ENCODE measurements at places on chromosomes 12 and 14.
A peak's percentile ranks its signal among the peaks of the same experiment; 100 is the strongest.

DNA sequence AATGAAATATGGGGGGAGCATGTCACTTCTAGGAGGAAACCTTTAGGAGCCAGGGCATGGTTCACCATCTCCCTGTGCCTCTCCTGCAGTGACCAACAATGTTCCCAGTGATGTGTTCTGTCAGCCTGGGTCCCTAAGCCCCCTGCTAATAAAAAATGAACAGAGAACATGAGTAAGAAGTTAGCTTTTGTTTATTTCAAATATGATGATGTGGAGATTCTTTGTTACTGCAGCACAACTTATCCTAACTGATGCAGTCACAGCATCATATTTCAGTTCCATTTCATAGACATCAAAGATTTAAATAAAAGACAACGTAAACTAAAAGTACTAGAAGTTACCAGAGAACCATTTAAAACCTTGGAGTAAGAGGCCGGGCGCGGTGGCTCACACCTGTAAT, 43.9 kb downstream of the SERPINA3 start:
- no peak for DNase-seq

DNA sequence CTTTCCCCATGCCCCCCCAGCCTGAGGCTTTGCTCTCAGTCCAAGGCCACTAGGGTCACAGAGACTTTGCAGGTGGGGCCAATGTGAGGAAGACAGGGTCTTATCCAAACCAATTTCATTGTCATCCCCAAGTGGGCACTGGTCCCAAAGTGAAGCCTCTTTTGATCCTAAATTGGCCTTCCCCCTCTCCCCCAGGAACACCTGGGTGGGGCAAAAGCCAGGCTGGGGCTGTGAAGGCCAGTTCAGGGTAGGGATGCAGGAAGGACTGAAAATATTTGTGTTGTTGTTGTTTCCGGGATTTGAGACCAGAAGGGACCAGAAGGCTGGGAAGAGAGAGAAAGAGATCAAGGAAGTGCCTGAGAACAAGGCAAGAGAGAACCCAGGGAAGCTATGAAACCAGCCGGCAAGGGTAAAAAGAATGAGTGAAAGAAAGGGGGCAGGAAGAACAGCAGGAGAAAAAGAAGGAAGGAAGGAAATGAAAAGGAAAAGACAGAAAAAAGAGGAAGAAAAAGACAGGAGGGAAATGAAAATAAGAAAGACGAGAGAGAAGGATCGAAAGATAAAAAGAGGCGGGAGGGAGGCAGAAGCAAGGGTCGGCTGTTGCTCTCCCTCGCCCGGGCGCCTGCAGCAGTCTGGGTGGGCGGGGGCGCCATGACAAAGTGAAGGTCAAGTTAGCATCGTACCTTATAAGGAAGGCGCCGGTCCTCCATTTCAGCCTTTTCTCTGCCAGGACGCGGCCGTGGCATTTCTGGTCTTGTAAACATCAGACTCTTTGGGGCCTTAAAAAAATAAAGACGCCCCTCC, 7.4 kb upstream of the HOXC11 start:
- DNase-seq, result no peak

DNA sequence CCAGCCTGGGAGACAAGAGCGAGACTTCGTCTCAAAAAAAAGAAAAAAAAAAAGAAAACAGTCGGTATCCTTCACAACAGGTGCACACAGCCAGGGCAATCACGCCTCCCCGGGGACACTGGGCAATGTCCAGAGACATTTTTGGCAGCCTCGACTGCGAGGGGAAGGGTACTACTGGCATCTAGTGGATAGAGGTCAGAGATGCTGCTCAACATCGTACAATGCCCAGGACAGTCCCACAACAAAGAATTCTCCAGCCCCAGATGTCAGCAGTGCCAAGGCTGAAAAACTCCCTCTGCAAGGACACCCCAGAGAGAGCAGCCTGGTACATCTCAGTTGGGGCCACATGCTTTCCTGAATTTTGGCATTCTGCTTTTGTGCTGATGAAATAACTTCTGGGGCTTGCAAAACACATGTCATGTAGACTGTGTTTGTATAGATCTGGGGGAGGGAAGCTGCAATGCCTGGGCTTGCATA, 21.5 kb downstream of the ALDH2 start:
- DNase-seq, result no peak

DNA sequence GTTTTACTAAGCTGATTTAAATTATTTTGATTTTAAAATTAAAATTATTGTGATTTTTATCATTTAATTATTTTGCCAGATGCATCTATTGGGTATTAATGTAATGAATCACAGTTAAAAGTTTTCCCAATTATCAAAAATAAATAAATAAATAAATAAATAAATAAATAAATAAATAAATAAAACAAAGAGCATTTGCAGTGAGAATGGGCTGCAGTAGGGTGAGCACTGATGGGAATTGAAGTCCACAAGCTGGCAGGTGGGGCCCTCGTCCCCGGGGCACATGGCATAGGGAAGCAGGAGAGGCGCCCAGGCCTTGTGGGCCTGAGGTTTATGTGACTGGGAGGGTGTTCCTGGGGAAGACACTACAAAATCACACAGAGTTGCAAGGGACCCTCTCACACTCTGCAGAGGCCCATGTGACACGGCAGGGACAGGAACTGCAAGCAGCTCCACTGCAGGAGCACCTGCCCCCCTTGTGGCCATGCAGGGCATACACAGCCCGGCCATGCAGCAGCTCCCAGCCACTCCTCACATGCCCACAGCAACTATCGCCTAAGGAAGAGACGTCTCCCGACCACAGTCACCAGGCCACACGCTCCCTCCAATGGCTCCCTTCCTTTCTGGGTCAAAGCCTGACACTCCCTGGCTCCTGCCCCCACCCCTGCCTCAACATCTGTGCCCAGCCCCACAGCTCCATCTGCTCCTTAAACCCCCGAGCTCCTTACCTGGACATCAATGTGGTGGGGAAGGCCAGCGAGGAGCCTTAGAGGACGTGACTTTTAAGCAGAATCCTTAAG, 256.3 kb upstream of the SFSWAP start:
- DNase-seq, result peak; percentile 69

DNA sequence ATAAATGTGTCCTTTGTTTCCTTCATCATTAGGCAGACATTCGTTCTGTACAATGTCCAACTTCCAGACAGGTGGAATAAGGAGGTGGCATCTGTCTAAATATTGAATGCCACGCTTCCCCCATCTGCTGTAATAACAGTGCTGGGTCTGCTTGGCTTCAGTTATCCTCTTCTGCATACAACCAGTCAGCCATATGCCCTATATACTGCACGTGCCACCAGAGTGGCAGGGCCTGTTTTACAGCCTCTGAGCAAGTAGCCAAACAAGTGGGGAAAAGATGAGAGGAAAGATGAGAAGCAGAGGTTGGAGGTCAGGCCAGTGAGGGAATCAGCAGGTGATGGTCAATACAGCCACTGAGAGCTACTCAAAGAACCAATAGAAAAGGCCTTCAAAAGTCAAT, 55.4 kb downstream of the OTX2 start:
- DNase-seq, result no peak

GRCh38 chr12:56590237-56590830, 39.8 kb downstream of the BAZ2A start:
- peak; percentile 51 for DNase-seq

- peak; percentile 59 for DNase-seq
These were observed 163.3 kb downstream of the ETV6 start for GRCh38 chr12:11812586-11813437.

DNA sequence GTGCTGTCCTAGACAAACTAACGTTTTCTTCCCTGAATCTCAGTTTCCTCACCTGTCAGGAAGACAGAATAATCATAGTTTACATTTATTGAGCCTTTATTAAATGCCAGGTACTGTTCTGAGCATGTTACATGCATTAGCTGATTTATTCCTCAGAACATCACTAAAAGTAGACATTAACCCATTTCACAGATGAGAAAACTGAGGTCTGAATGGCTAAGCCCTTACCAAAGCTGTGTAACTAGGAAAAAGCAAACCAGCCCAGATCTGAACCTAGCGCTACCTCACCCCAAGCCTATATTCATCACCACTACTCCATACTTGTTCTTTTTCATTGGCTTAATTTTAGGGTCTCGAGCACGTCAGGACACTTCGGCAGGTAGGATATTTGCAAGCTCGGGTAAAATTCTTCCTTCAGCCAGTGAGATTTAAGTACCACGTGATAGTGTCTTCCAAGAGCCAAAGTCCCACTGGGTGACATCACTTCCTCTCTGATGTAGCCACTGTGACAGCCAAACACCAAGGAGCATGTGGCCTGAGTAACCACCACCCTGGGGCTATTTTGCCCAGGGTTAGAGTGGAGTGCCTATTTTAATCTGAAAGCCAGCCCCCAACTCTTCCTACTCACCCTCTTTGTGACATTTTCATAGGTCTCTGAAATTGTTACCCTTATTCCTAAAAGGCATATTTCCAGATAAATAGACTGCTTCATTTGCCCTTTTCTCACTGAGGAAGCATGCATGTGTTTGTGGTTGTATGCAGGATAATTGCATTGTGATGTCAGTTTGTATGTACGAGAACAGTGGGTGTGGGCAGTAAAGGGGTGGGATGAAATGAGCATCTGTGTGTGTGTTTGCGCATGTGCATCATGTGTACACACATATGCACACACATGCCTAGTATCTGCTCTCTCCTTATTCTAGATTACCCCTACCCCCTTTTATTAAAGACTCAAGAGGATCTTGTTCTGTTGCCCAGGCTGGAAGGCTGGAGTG, 62.2 kb upstream of the WSCD2 start:
- no peak for DNase-seq

- no peak for DNase-seq
These were observed 473.1 kb downstream of the EGLN3 start for GRCh38 chr14:33477797-33478196.

DNA sequence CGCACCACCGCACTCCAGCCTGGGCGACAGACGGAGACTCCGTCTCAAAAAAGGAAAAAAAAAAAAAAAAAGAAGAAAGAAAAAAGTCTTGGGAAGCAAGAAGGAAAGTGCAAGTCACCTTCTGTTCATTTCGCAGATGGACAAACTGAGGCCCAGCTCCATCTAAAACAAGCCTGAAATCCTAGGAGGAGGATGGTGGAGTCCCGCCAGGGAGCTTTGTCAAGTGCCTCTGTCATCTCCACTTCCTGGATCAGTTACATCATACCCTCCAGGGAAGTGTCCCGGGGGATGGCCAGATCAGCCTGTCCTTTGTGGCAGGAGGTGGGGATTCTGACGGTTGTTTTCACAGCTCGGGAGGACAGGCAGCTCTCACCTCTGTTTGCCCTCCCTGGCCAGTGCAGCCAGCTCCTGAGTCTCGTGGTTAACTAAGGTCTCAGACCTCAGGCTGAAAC, 8.7 kb upstream of the SDSL start:
- DNase-seq, result no peak

DNA sequence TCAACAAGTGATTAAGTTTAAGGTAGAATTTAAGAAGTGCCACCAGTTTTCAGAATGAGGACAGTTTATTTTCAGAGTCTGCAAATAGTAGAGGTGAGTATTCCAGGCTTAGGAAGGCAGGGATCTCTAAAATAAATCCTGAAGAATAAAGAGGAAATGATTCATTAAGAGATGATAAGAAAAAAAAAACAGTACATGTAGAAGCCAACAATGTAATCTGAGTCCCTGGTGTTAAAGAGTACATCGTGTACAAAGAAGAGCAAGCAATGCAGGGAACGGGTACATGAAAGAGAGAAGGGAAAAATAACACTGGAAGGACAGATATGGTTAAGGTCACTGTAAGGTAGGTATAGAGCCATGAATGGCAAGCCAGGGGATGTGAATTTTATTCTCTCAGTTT, 95.2 kb upstream of the FOXG1 start:
- DNase-seq, result no peak

- no peak for DNase-seq
These were observed 953.8 kb downstream of the TRHDE start for GRCh38 chr12:73225941-73226340.
